ENCODE measurements at places on chromosomes 12 and 14.

DNA sequence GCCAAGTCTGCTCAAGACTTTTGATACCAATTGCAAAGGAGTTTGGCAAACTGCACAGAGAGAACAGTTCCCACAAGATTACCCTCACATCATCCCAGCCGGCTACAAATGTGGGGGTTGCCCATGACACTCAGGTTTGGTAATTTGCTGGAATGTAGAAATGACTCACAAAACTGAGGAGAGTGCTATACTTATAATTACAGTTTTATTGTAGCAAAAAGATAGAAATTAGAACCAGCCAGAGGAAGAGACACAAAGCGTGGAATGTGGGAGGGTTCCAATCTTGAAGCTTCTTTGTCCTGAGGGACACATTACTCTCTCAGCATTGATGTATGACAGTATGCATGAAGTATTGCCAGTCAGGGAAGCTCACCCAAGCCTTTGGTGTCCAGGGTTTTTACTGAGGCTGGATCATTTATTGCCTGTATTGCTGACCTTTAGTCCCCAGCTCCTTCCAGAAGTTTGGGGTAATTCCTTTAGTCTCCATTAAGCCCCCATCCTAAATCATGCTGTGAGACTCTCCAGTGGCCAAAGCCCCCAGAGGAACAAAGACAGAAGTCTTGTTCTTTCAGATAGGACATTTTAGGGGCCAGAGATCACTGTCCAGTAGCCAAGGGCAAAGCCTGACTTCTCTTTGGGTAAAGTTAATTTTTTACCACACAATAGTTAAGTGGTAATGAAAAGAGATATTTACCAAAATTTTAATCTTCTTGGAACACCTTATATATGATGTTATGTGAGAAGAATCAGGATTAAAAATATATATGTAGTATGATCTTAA, 9.9 kb downstream of the TBK1 start:
- no peak for DNase-seq

- DNase-seq, result no peak
These were observed 447.6 kb upstream of the SEL1L start for GRCh38 chr14:81981307-81981675.

GRCh38 chr14:99568567-99569560, 35.1 kb downstream of the CCDC85C start:
- DNase-seq, result no peak

- DNase-seq, result no peak
These were observed 11.6 kb downstream of the PRKAB1 start for GRCh38 chr12:119679490-119679889.

GRCh38 chr12:64009321-64010068, 165.0 kb downstream of the SRGAP1 start:
- no peak for DNase-seq

GRCh38 chr14:95045106-95045701, 112.1 kb downstream of the DICER1 start:
- DNase-seq, result no peak

Data from NCI-H2081 (cell line).